Prostate gland (tissue), 2 donors: ENCODE measurements at places on chromosomes 3 and 15.

GRCh38 chr3:13019243-13020095 lies 53.8 kb downstream of the IQSEC1 start:
- no peaks in the 10 kb centered on the region for H3K4me1 ChIP-seq
- H3K4me3 ChIP-seq: no peak overlapping the region
- H3K27me3 ChIP-seq: no peaks in the 10 kb centered on the region

- no peaks in the 10 kb centered on the region for H3K27me3 ChIP-seq
- DNase-seq: no peak
- no peaks in the 10 kb centered on the region for H3K4me1 ChIP-seq
- H3K27ac ChIP-seq: no peak overlapping the region
These were observed 123.5 kb downstream of the NUP210 start for GRCh38 chr3:13296662-13297061.

DNA sequence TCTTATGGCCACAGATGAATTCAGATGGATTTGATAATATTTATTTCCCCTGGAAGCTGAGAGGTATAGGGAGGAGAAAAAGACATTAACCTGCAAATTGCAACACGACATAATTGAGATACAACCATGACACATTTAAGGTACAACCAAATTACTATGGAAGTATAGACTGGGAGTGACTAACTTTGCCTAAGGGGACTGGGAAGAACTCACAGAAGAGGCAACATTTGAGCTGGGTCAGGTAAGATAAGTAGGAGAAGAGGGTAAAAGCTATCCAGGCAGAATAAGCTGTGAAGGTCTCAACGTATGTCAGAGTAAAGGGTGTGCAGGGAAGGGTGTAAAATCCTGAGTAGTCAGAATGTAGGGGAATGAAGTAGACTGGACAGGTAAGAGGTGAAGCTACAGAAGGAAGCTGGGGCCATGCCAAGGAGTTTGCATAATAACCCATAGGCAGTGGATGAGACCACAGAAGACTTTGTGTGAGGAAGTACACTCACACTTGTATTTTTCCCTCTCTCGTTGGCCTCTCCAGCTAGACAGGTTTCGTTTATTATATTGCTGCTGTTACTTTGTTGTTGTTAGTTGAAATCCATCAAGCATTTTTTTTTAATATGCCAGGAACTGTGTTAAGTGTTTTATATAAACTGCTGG lies 28.0 kb upstream of the PTX3 start:
- no peaks in the 10 kb centered on the region for H3K36me3 ChIP-seq
- H3K4me1 ChIP-seq: no peaks in the 10 kb centered on the region
- H3K27me3 ChIP-seq: no peaks in the 10 kb centered on the region

- H3K27me3 ChIP-seq: no peaks in the 10 kb centered on the region
- H3K4me3 ChIP-seq: no peak overlapping the region
- DNase-seq: no peak
- no peaks in the 10 kb centered on the region for H3K4me1 ChIP-seq
- H3K36me3 ChIP-seq: no peaks in the 10 kb centered on the region
- H3K27ac ChIP-seq: no peak overlapping the region
These were observed 137.3 kb downstream of the OCA2 start for GRCh38 chr15:27961801-27962200.

DNA sequence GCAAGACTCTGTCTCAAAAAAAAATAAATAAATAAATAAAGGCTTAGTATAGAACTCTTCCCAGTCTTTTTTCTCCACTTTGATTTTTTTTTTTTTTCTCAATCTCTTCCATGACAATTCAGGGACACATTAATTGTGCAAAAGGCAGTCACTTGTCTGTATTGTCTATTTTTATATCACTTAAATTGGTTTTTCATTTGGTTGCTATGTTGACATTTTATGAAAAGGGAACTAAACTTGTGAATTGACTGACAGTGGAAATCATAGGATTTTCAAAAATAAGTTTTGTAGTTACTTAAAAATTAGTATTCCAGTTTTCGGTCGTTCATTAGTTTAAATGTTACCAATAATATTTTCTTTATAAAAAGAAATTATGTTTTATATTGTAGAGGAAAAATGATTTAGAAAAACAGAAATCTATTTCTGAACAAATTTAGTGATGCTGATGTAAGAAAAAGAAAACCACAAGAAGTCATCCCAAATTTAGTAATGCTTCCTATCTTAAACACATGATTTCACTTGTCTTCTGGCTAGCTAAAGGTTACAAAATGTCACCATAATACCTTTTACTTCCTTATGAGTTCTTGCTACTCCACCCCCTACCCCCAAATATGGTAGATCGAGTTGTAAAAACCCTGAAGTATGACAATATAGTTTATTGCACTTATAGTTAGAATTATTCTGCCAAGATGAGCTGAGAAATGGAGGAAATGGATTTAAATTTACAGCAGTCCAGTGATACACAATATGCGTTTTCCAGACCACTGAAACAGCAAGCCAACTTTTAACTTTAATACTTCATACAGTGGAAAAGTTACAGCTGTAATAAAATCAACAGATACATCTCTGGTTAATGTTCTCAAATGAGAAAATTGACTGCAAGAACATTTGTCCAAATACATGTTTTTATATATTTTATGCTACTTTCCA lies 37.0 kb downstream of the PPARG start:
- H3K36me3 ChIP-seq: no peaks in the 10 kb centered on the region
- no peaks in the 10 kb centered on the region for H3K27me3 ChIP-seq
- H3K4me1 ChIP-seq: no peaks in the 10 kb centered on the region
- H3K27ac ChIP-seq: no peak overlapping the region

- DNase-seq: no peak
- no peak overlapping the region for H3K27ac ChIP-seq
- H3K36me3 ChIP-seq: no peaks in the 10 kb centered on the region
- no peaks in the 10 kb centered on the region for H3K4me1 ChIP-seq
These were observed 85.4 kb downstream of the ZNF385D start for GRCh38 chr3:21665444-21666100.

GRCh38 chr15:80694611-80695098 lies 455 bp upstream of the ABHD17C start:
- H3K36me3 ChIP-seq: no peaks in the 10 kb centered on the region
- H3K27ac ChIP-seq: peak overlapping the region; percentile 91
- no peak for DNase-seq
- no peaks in the 10 kb centered on the region for H3K27me3 ChIP-seq
- peak overlapping the region; percentile 65 for H3K4me3 ChIP-seq

DNA sequence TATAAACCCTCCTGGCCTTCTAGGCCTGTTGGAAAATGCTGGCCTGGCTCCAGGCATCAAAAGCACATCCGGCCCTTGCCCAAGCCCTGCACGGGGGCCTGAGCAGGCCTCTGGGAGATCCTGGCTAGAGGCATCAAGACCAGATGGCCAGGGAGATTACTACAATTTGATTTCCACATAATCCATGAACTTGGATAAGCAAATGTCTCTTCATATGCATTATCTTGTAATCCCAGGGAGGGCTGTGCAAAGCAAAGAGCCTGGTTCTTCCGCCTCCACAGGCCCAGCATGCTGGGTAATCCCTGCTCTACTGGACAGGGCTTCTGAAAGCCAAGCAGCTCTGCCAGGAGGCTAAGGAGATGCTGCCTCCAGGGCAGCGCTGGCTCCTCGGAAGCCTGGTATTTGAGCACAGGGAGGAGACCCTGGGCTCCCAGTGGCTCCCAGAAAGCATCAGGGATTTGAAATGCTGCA lies 18.2 kb downstream of the MRPL46 start:
- no peak for DNase-seq
- H3K4me1 ChIP-seq: no peaks in the 10 kb centered on the region
- no peaks in the 10 kb centered on the region for H3K27me3 ChIP-seq
- no peaks in the 10 kb centered on the region for H3K36me3 ChIP-seq
- H3K27ac ChIP-seq: no peak overlapping the region
- no peak overlapping the region for H3K4me3 ChIP-seq

GRCh38 chr15:77455696-77456321 lies 35.1 kb downstream of the HMG20A start:
- H3K27ac ChIP-seq: no peak overlapping the region
- H3K36me3 ChIP-seq: no peaks in the 10 kb centered on the region
- no peaks in the 10 kb centered on the region for H3K4me1 ChIP-seq
- no peaks in the 10 kb centered on the region for H3K27me3 ChIP-seq
- DNase-seq: no peak

DNA sequence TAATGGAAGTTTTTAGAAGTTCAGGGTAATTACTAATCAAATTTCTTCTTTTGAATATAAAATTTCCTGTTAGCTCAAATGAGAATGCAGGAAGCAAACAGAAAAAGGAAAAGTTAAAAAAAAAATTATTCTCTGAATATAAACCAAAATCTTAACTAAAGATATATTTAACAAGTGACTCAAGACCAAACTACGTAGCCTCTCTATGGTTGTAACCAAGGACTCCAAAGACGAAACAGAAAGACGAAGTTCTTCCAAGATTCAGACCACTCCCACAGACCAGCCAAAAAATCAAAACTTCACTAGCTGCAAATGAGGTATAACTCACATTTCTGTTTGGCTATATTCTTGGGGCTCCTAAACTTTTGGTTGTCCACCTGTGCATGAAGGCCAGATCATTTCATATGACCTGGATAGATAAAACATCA lies 846.5 kb upstream of the ALCAM start:
- H3K4me3 ChIP-seq: no peak overlapping the region
- H3K4me1 ChIP-seq: no peaks in the 10 kb centered on the region
- no peaks in the 10 kb centered on the region for H3K36me3 ChIP-seq
- H3K27me3 ChIP-seq: no peaks in the 10 kb centered on the region

DNA sequence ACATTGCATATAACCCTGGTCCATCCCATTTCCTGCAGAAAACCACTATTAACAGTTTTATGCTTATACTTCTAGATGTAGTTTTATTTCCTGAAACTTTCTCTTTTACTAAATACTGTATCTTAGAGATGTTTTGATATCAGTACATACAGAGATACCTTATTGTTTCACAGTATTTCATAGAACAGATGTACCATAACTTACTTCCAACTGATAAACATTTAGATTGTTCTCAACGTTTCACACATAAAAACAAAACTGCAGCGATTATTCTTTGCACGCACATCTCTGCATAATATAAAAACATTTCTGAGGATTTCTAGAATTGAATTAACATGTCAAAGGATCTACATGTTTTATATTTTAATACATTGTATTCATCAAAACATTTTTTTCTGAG lies 2.6 kb downstream of the ZNF80 start:
- no peak overlapping the region for H3K4me3 ChIP-seq
- no peaks in the 10 kb centered on the region for H3K36me3 ChIP-seq
- no peaks in the 10 kb centered on the region for H3K27me3 ChIP-seq
- no peak overlapping the region for H3K27ac ChIP-seq
- no peaks in the 10 kb centered on the region for H3K4me1 ChIP-seq
- no peak for DNase-seq

DNA sequence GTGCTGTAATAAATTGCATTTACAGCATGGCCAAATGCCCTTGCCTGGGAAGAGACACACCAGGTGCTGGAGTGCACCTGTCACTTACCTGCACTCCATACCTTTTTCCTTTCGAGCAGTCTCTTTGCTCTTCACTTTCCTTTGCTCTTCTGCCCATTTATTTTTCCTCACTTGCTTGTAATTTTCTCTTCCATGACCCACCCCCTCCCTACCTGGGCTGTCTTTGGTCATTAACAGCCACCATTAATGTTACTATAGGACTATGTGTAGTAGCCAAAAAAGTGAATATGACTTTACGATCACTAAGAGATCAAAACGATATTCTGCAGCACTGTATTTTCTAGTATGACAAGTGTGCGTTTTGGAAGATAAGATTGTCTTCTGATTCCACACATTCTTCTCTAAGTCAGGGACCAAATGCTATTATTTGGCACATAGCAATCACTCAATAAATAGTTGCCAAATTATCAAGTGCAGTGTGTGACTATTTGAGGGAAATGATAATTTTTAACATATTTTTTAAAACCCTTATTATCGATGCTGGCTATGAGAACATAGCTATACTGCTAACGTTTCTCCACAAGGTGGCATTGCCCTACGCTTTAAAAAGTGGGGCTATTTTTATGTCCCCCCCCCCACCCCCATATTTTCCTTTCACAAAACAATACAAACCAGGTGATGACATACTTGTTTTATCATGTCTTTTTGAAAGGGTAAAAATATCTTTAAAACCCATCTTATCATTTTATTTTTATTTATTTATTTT lies 114.4 kb downstream of the GHSR start:
- H3K36me3 ChIP-seq: no peaks in the 10 kb centered on the region
- no peaks in the 10 kb centered on the region for H3K4me1 ChIP-seq
- H3K27me3 ChIP-seq: no peaks in the 10 kb centered on the region
- H3K4me3 ChIP-seq: no peak overlapping the region

DNA sequence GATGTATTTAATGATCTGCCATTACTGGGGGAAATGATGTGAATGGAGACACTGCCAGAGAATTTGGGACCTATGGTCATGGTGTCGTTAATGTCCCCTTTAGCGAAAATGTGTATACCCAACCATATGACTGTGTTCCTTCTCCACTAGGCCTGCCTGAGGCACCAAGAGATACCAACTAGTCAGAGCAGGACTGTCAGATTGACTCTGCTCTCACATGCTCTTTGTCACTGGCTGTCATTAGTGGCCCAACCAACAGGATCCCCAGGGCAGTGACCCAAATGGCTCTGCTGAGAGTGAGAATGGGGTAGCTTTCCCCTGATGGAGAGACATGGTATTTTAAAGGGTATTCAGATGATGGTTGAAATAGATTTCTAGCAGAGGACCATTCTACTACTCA lies 2.8 kb downstream of the TAGLN3 start:
- H3K4me3 ChIP-seq: no peak overlapping the region
- H3K4me1 ChIP-seq: no peaks in the 10 kb centered on the region
- DNase-seq: no peak

DNA sequence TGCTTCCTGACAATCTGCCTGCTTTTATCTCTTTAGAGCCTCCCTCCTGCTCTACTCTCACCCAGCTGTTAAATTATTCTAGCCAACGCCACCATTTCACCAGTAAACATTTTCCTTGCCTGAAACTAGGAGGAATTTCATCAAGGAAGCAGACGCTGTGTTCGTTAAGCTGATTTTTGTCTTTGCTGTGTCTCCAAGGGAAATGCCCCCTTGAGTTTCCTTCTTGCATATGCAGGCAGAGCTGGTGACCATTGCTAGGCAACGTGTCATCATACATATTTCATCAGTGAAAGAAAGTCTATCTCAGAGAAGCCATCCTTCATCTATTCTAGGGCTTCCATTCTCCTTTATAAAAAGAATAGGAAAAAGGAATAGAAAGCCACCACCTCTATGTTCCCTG lies 87.0 kb upstream of the ST8SIA2 start:
- no peak overlapping the region for H3K27ac ChIP-seq
- H3K36me3 ChIP-seq: no peaks in the 10 kb centered on the region
